Stimulated activated CD8-positive, alpha-beta memory T cell treated with anti-CD3 and anti-CD28 coated beads, Interleukin-15, amount 100 ng/mL, for 4 hours (primary cell): ENCODE measurements at places on chromosomes 7 and 10.

- DNase-seq = no peak
Observed at GRCh38 chr7:116071629-116072028, 41.1 kb upstream of the TFEC start.

DNA sequence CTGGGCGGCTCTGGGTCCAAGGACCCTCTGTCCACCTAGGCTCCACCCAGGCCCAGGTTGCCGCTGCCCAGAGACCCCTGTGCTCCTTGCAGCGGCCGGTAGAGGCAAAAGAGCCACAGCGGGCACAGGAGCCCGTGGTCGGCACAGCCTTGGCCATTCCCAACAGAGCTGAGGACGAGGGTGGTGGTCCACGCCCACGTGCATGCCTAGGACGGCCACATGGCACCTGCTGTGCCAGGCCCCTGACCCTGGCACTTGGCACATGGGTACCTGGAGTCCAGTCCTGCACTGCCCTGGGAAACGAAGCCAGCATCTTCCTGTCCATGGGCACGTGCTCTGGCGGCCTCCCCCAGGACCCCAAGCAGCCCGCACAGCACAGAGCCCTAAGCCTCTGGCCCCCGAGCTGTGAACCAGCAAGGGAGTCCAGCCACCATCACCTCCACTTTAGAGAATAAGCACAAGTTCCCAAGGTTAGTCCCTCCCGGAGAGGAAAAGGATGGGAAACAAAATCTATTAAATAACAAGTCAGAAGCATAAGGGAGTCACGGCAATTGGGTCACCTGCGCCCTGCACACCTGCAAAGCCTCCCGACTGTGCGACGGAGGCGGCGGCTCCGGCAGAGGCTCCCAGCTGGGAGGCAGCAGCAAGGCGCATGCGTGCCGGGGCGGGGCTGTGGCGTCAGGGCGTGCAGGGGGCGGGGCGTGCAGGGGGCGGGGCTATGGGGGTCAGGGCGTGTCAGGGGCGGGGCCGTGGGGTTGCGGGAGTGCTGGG, 59.1 kb downstream of the STK32C start:
- DNase-seq = no peak

GRCh38 chr10:59752278-59752940, 846 bp downstream of the MRLN start:
- DNase-seq = no peak

DNA sequence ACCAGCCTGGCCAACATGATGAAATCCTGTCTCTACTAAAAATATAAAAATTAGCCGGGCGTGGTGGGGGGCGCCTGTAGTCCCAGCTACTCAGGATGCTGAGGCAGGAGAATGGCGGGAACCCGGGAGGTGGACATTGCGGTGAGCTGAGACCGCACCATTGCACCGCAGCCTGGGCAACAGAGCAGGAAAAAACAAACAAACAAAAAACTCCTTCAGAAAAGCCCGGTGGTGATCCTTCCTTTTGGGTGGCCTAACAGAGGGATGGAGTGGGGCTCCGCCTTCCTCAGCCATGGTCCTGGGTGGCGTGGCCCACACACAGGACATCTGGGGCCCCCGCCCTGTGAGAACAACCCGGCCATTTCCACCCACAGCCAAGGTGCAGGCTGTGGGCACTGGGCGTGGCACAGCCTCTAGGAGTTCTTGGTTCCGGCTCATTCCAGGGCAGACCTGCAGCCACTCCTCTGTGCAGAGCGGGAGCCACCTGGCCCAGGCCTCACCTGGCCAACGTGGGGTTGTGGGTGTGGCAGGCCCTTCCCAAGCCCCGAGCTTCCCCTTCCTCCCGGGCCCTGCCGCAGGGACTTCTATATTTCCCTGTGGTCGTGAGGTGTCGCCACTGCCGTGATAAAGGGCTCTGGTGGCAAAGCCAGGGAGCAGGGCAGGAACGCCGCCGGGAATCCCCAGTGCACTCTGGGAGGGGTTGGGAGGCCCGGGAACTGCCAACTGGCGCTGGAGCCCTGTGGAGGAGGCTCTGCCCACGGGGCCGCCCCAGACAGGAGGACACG, 37.6 kb downstream of the GET4 start:
- DNase-seq = no peak

GRCh38 chr10:96556003-96556402, 30.8 kb downstream of the TM9SF3 start:
- no peak for DNase-seq

DNA sequence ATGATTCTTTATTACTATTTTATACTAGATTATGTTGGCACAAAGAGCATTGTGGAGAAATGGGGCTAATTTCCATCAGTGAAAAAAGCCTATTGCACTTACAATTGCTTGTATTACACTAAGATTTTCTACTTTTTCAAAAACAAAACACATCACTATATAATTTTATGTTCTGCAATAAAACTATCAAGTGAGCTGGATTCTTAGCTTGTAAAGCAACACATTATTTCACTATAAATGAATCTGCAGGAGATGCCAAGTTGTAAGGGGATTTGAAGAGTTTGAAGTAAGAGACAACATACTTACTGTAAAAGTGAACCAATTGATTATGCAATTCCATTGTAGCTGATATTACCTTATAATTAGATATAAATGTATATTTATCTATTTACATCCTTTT, 333.3 kb upstream of the SEMA3D start:
- no peak for DNase-seq

DNA sequence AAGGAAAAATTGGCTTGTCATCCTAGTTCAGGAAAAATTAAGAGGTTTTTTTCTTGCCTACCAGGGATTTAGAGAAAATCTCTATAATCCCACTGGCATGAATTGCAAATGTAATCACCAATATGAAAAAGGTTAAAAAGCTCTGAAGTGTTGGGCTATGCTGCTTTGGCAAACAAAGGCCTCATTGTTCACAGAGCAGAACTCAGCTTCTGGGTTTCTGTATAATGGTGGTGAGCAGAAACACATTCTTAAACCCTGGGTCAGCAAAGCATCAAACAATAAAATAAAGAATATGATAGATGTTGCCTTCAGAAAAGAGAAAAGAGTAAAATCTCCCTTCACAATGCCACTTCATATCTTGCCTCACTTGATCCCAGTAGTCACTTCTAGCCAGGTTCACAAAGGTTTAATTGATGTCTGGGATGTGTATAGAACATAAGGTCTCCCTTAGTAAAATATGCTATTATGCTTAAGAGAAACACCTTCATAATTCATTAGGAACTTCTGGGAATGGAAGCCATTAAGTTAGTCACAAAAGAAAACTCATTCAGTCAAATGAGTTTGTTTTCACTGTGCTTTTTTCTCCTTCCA, 1255.5 kb upstream of the PHF14 start:
- DNase-seq = no peak

DNA sequence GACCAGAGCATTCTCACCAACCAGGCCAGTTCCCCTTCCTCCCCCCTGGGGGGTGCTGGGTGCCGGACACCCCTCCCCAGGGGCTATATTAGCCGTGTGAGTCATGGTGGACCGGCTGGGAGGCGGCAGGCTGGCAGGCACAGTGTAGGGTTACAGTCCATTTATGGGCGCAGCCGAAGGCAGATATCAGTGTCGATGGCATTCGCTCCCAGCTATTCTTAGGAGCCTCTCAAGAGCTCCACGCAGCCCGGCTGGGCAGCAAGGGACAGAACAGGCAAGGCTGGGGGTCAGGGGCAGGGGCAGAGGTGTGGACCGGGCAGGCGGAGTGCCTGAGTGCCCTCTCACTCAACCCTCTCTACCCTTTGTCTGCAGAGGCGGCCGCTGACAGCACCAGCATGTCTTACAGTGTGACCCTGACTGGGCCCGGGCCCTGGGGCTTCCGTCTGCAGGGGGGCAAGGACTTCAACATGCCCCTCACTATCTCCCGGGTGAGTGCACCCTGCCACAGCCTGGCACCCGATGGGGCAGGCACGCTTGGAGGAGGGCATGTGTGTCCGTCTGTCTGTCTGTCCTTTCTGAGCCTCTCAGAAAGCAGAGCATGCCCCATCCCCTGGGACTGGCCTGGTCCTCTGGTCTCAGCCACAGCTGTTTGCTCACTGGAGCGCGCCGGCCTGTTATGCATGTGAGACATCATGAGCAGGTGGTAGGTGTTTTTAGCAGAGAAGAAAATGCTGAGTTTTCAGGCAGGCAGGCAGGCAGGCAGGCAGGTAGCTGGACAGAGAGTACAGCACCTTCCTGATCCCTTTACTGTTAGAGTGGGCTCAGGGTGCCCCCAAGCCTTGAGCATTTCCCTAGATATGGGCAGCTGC, at the start of gene LDB3:
TSS of gene LDB3 (plus strand) at position 215 of the 869 bp plus-strand sequence. CDS start at position 396, 181 bp downstream.
- no peak for DNase-seq

DNA sequence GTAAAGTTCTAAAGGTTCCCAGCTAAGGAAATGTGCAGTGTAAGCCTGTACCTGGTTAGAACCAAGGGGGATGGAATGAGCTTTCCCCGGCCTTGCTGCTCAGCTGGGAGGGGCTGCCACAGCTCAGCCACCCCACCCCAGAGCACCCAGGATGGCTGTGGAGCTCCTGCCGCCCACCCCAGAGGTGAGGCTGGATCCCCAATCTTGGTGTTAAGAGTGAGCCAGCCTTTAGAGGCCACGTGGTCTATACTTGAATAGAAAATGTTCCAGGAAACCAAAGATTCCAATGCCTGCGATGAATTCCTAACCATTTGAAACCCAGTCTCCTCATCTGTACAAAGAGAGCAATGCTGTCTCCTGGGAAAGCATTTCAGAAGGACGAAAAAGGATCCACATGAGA, 16.5 kb downstream of the DIP2C start:
- no peak for DNase-seq

- no peak for DNase-seq
Observed at GRCh38 chr7:18859318-18859717, 258.1 kb downstream of the TWIST1 start.

- no peak for DNase-seq
Observed at GRCh38 chr10:71010730-71011129, 122.4 kb upstream of the PCBD1 start.

GRCh38 chr10:34029455-34029854, 695.0 kb upstream of the NRP1 start:
- DNase-seq = no peak

DNA sequence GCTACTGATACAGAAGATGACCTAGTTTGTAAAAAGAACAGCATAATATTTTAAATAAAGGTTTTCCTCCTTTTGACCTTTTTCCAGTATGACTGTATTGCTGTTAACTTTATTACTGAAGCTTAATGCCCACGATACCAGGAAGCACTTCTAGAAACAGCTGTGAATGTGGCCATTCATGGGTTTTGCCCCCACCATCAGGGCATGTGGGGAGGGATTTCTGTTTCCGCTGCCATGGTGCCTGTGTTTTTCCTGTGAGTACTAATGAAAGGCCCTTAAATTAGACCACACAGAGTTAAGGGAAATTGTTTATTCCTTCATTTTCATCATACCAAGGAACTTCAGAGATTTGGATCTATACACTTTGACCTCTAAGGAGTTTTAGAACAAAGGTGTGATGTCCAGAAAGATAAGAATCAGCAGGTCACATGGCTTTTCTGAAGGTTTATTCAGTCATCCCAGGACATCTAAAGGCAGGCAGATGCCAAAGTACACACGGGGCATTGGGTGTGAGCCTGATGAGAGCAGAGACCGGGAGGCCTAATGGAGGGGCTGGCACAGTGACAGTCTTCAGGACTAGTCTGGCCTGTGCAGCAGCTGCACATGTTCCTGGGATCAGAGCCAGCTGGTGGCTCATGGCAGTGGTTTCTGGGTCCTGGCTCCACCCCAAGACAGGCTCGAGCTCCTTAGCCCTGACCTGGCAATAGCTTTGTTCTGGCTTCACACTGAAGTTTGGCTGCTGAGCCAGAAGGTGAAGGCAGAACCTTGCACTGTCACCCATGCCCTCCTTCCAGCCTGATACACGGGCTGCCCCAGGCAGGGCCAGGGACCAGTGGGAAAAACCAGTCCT, 190.9 kb downstream of the REEP3 start:
- no peak for DNase-seq

DNA sequence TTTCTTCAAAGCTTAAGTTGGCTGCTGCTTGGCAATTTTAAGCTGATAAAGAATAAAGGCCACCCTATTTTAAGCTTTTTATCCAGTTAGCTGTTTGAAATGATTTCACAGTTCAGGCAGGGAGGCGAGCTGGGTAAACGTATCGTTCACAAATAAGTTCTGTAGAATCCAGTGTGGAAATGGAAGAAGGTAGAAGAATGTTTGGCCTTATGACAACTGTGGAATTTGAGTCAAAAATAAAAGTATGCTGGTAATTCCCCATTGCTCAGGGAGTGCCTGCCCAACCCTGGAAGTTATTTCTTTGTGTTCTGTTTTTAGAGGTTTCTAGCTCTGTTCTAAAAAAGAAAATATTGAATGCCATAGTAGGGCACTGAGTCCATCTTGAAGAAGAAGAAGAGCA, 113.1 kb downstream of the ARL4A start:
- DNase-seq = no peak

GRCh38 chr7:88316456-88316855, 9.8 kb upstream of the STEAP4 start:
- no peak for DNase-seq

- no peak for DNase-seq
Observed at GRCh38 chr10:124943301-124944092, 1.6 kb downstream of the ZRANB1 start.

DNA sequence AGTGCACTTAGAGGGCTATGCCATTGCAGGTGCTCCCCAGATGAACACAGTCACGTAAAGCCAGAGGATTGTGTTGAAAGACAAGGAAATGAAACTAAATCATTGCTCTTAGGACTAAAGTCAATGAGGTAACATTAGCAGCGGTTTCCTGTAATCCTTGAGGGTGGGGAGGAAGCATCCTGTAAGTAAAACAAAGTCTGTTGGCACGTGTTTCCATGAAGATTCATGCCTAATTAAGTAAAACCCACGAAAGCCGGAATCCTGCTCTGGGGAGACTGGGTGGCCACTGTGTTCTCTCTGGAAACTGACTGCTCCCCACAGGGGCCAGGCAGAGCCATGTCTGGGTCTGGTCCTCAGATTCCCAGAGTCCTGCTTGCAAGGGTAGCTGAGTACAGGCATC, 18.3 kb downstream of the STEAP1B start:
- DNase-seq = no peak

DNA sequence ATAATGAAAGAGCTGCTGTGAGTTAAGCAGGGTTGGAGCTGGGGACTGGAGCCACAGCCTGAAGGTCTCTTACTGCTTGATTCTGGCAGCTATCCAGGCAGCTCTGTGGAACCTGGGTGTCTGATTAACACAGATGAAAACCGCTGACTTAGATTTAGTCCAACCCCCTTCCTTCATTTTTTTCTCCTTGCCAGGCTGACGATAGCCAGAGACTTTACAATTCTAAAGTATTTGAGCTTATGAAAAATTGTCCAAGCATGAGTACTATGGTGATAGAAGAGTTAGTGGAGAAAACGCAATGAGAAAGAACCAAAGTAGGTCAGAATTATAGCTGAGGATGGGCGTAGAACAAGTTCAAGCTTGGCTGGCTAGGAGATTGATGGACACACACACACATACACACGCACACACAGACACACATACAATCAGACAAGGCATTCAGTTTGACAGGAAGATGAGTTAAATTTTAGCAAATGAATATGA, 13.5 kb upstream of the GPR85 start:
- DNase-seq = no peak

GRCh38 chr7:131080754-131081153, 246.9 kb upstream of the MKLN1 start:
- DNase-seq = no peak

GRCh38 chr10:4022473-4022872, 237.5 kb upstream of the KLF6 start:
- DNase-seq = no peak

GRCh38 chr7:8638076-8638475, 204.7 kb downstream of the NXPH1 start:
- no peak for DNase-seq
